ENCODE measurements at places on chromosomes 16 and 17. TPM values are rescaled to one million over a fixed set of nuclear protein-coding genes. Genes with fewer than 3 reads are reported as not detected.

The HOXB4 gene
- total RNA-seq = not detected

The MT1E gene
- 11.9 TPM for total RNA-seq

The KRTAP17-1 gene
- not detected for total RNA-seq

- no peak for DNase-seq
Observed at GRCh38 chr17:17179371-17179827, 26.7 kb downstream of the PLD6 start.

DNA sequence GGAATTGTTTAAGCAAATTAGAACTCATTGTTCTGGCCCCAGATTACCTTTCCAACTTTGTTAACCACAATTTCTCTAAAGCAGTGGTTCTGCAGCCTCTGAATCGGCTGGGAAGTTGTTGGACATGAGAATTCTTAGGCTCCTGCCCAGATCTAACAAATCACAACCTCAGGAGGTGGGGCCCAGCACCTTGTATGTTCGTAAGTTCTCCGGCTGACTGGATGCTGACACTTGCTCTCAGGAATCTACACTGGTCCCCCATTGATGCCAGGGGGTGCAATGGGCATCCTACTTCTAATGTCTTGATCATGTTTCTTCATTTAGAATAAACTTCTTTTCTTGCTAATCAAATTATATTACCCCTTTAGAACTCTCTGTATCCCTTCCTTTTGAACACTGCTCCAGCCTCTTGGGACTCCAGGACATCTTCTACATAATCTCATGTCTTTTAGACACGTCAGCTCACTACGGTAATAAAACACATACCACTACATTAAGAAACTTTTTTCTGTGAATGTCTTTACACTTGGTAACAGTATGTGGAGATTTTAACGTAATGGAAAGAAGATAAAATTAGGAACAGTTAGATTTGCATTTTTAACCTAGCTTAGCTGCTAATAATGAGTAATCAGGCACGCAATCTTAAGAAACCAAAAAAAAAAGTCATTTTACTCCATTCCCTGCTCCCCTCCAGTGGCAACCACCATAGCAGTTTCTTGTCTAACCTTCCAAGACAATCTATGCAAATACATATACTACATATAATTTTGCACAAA is 143.2 kb downstream of the ITFG1 start:
- no peak for DNase-seq
